T1000 (cell line): ENCODE measurements at places on chromosomes 7 and 10.
A peak's percentile ranks its signal among the peaks of the same experiment; 100 is the strongest.

- DNase-seq = no peak
Measured at GRCh38 chr7:26186364-26187311, 13.9 kb downstream of the HNRNPA2B1 start.

- DNase-seq = no peak
Measured at GRCh38 chr7:93920496-93921182, 896 bp upstream of the GNG11 start.

- no peak for DNase-seq
Measured at GRCh38 chr7:88169717-88170320, 50.0 kb downstream of the SRI start.

DNA sequence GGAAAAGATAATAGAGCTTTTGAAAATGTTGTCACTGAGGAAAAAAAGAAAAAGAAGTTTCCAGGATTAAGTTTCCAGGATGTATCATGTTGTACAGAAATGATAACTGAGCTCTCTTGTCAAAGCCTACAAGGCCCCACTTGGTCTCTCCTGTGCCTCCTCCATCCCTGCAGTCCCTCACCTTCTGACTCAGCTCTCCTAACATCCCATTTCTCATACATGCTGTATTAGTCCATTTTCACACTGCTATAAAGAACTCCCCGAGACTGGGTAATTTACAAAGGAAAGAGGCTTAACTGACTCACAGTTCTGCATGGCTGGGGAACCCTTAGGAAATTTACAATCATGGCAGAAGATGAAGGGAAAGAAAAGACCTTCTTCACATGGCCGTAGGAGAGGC is 3.8 kb upstream of the DGKI start:
- no peak for DNase-seq

- no peak for DNase-seq
Measured at GRCh38 chr10:75211007-75211691, 553 bp downstream of the VDAC2 start.

DNA sequence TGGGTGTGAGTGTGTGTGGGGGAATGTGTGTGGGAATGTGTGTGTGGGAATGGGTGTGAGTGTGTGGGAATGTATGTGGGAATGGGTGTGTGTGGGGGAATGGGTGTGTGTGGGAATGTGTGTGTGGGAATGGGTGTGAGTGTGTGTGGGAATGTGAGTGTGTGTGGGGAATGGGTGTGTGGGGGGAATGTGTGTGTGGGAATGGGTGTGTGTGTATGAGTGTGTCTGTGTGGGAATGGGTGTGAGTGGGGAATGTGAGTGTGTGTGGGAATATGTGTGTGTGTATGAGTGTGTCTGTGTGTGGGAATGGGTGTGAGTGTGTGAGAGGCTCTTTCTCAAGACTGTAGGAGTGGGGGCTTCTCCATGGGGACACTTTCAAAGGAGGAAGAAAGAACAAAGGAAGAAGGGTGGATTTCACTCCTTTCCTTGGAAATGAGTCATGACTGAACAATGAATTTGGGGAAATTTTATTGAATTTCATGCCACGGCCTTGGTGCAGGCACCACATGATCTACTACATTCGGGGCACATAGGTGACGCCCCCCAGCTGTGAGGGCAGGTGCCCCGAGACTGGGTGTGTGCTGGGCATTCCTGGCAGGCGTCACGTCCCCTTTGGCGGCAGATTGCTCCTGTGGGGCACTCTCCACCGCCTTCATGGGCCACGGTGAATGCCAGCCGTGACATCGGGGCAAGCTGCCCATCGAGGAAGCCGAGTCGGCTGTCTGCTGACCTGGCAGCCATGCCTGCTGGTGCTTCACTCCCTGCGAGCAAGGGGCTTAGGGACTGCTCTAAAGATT is 88.8 kb upstream of the INSIG1 start:
- peak; percentile 12 for DNase-seq

- no peak for DNase-seq
Measured at GRCh38 chr10:122849900-122850605, 4.4 kb upstream of the CUZD1 start.

GRCh38 chr10:26436848-26437247 is 1.3 kb upstream of the APBB1IP start:
- no peak for DNase-seq

DNA sequence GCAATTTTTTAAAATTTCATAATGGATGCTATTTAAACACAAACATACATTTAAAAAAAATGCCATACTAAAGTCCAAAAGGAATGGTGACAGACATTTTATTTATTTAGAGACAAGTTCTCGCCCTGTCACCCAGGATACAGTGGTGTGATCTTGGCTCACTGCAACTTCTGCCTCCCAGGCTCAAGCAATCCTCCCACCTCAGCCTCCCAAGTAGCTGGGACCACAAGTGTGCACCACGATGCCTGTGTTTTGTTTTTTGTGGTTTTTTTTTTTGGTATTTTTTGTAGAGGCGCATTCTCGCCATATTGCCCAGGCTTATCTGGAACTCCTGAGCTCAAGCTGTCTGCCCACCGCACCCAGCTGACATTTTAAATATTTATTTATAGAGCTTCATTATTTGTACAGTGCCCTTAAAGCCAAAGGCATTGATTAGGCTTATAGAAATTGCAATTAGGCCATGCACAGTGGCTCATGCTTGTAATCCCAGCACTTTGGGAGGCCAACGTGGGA is 703.5 kb downstream of the AUTS2 start:
- DNase-seq = no peak

DNA sequence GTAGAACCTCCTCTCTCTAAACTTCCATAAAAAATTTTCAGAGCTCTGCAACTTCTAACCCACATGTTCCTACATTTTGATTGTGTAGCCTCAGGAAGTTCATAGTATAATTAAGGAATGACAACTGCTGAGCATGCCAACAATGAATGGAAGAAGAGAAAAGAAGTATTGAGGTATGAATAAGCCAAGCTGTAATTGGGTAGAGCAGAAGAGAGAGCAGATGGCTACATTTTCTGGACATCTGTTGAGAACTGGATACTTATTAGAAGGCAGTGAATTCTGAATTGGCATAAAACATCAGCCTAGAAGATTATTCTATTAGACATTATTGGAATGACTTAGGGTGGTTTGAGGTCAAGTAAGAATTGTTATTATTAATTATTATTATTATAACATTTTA is 728.3 kb upstream of the PHF14 start:
- no peak for DNase-seq

- no peak for DNase-seq
Measured at GRCh38 chr7:115359955-115360354, 438.1 kb downstream of the MDFIC start.

- DNase-seq = no peak
Measured at GRCh38 chr10:24503461-24504320, 220.0 kb downstream of the ARHGAP21 start.

- DNase-seq = no peak
Measured at GRCh38 chr7:102285540-102286236, 980 bp upstream of the SH2B2 start.

GRCh38 chr10:78742730-78743615 is 325.8 kb upstream of the ZMIZ1 start:
- DNase-seq = no peak

DNA sequence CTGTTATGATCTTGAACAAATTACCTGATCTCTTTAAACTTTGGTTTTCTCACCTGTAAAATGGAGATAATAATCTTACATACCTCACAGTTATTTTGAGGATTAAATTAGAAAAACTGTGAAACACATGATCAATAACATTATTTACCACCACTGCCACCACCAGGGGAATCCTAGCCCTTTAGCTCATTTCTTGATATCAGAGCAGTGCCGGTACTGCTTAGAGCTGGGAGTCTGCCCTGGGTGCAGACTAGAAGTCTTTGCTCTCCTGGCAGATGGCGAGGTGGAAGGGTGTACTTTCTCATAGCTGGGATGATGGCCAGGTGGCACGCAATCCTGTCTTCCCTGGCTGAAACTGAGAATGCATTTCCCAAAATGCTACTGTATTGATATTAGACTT is 12.7 kb upstream of the EFCAB10 start:
- DNase-seq = no peak

DNA sequence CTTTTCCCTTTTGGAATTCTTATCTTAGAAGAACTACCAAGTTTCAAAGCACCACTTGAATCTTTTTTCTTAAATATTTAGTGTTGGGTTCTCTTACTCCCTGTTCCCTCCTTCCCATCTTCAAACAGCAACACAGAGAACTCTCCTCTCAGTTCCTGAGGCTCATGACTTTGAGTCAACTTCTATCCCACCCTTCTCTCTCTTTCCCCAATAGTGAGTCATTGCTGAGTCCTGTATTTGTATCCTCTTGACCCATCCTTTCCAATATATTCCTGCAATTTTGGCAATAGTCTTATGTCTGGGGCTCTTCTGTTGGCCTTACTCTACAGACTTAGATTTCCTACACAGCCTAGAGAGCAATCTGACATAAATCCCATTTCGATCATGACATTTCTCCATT is 20.8 kb upstream of the JCAD start:
- no peak for DNase-seq

- peak; percentile 60 for DNase-seq
Measured at GRCh38 chr10:78336402-78336791, 302.7 kb downstream of the RPS24 start.

- no peak for DNase-seq
Measured at GRCh38 chr10:84497978-84498377, 169.6 kb downstream of the CCSER2 start.

DNA sequence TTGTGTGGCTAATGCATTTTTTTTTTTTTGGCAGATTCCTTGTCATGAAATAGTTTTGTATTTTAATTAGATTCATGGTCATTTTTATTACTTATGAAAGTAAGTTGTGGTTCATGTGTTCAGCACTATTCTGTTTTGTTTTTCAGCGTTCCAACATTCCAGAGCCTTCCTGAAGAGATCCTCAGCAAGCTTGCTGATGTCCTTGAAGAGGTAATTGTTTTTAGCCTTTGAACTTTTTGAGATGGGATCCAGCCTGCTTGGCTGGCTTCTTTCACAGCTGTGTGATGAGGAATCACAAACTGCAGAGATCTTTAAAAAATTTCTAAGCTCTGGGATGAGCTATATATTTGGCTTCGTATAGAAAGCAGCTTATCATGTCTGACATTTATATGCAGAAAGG is 208.0 kb upstream of the CSTF2T start:
- DNase-seq = no peak

- peak; percentile 84 for DNase-seq
Measured at GRCh38 chr10:87504640-87505365, at the start of gene MINPP1. Gene MINPP1 (plus strand): TSS chr10:87504893. CDS start chr10:87504916, 23 bp downstream.

DNA sequence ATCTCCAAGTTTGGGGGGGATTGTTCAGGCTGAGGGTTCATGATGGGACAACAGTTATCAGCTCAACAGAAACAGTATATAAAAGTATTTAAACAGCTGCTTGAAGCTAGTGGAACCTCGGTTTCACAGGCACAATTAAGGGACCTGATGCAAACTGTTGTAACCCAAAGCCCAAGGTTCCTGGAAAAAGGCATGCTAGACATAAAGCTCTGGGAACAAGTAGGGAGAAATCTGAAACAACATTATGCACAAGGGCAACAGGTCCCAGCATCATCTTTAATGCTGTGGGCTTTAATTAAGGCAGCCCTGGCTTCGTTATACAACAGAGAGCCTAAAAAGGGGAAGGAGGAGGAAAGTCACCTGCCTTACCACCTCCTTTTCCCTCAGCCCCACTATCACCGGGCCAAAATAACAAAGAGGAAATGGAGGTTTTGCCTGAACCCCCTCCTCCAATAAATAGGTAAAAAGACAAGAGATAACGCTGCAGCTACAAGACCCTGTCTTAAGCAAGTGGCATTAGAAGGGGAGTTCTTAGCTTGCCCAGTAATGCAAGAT is 83.2 kb upstream of the GPR22 start:
- no peak for DNase-seq

GRCh38 chr10:71812016-71812912 is 38.8 kb downstream of the PSAP start:
- DNase-seq = peak; percentile 3

DNA sequence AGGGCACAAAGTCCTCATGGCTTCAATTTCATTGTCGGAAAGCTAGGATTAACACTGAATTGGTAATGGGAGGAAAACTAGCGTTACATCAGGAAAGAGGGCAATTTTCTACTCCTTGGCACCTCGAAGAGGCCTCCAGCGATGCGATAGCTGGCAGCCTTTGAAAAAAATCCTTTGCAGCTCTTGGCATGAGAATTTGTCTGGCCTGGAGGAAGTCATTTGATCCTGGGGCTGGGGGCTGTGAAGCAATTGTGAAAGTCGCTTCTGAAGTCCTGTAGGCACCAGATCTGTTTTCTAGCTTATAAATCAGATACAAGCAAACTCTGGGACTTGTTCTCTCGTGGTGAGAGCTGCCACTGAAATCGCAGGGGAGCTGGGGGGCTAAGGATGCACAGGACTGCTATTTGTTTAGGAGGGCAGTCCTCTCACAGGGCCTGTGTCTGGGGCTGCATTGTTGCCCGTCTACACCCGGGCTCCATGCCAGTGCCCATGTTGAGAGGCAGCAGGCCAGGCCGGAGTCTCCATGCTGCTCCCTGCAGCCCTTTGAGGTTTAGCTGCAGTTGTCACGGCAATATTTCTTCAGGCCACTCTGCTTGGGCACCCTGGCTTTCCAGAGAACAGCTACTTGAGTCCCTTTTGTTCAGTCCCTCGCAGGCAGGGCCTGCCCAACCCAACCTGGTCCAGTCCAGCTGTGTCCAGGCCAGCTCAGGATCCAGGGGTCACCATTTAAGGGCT is 206.8 kb upstream of the LYZL1 start:
- no peak for DNase-seq

- no peak for DNase-seq
Measured at GRCh38 chr7:93228302-93228701, 2.0 kb upstream of the HEPACAM2 start.

GRCh38 chr10:130721971-130722370 is 585.8 kb downstream of the GLRX3 start:
- DNase-seq = no peak

DNA sequence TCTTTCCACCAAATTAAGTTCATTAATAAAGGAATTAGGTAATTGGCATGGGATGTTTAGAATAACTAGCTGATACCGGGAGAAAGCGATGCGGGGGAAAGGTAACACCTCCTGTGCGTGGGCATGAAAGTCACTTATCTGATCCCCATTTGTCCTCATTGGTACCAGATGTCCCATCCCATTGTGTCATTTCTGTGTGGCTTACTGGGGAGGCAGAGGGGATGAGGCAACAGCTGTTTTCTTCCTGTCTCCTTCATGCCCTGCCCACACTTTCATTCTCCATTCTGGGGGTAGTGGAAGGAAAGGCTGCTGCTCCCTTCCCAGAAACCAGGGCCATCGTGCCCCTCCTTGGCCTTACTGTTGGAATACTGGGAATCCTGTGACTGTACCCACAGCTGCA is 27.1 kb downstream of the EEPD1 start:
- DNase-seq = no peak

DNA sequence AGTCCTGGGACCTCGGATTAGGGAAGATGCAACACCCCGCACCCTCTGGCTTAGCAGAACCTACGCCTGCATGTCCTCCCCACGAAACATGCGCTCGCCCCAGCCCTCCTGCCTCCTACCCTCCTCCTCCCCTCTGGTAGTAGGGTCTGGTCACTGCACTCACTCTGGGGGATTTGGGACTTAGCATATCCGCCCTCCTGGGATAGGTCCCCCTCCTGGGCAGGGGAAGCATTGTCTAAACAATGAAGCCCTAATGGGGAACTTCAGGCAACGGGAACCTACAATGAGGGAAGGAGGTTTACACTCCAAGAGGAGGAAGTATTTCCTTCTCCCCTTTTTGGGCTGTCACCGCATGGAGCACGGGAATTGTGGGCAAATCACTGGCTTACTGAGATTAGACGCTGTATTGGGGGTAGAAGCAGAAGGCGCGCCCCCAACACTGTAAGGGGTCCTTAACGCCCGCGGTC is 892 bp downstream of the CRHR2 start:
- DNase-seq = no peak
